NCI-H1105 treated with DMSO at 0.1 percent for 48 hours (cell line): ENCODE measurements at places on chromosomes 6 and 20.

DNA sequence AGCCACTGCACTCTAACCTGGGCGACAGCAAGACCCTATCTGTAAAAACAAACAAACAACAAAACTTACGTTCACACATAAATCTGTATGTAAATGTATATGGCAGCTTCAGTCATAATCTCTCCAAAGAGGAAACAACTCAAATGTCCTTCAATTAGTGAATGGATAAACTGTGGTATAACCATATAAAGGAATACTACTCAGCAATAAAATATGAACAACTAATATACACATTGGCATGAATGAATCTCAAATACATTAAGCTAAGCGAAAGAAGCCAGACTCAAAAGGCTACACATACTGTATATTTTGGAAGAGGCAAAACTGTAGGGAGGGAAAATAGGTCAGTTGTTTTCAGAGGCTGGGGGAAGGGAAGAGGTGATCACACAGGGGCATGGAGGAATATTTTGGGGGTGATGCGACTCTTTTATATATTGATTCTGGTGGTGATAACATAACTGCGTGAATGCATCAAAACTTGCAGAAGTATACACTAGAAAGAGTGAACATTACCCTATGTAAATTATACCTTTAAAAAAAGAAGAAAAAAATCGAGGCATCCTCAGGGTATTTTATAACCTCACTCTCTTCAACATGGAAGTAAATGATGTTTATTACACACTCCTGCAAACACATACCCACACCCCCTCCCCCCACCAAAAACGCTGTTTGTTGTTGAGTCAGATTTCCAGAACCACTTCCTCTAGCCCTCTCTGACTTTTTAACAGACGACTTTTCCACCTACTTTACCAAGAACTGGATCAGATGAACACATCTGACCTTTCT, 115.2 kb upstream of the RNF24 start:
- DNase-seq, result no peak

- no peak for DNase-seq
Measured at GRCh38 chr20:24747010-24747712, 201.9 kb upstream of the CST7 start.

DNA sequence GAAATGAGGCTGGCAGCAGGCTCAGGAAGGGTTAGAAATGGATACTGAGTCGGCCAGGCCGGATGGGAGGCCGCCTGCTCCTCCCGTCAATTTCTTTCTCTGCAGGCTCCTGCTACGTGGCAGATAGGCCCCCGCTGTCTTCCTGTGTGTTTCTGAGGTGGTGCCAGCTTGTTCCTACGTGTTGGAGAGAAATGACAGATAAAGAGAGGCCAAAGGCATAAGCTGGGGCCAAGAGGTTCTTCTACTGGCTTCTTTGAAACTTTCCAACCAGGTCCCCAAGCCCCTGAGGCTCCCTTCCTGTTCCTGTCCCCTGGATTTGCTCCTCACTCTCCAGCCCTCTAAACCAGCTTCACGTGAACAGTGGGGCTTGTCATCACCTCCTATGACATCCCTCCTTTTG, 76.8 kb downstream of the TCP11 start:
- DNase-seq, result no peak

GRCh38 chr20:15411781-15412180, 1074.4 kb upstream of the FLRT3 start:
- DNase-seq, result no peak

DNA sequence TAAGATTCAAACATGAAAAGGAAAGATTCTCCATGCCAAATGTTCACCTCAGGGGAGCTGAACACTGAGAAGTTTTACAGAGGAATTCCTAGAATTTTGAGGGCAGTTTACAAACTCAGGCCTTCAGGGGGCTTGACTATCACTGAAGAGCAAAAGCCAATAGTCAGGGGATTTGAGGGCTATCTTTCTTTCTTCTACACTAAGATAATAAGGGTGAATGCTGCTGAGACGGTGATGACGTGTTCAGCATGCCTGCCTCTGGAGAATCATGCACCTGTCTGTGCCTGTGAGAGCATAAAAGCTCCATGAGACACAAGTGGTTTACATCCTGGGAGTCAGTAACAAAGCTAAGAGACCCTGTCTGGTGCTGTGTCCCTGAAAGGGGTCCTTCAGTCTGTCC, 1085.6 kb downstream of the KIF16B start:
- DNase-seq, result no peak

- DNase-seq, result no peak
Measured at GRCh38 chr6:125923366-125923877, 33.1 kb upstream of the HINT3 start.

DNA sequence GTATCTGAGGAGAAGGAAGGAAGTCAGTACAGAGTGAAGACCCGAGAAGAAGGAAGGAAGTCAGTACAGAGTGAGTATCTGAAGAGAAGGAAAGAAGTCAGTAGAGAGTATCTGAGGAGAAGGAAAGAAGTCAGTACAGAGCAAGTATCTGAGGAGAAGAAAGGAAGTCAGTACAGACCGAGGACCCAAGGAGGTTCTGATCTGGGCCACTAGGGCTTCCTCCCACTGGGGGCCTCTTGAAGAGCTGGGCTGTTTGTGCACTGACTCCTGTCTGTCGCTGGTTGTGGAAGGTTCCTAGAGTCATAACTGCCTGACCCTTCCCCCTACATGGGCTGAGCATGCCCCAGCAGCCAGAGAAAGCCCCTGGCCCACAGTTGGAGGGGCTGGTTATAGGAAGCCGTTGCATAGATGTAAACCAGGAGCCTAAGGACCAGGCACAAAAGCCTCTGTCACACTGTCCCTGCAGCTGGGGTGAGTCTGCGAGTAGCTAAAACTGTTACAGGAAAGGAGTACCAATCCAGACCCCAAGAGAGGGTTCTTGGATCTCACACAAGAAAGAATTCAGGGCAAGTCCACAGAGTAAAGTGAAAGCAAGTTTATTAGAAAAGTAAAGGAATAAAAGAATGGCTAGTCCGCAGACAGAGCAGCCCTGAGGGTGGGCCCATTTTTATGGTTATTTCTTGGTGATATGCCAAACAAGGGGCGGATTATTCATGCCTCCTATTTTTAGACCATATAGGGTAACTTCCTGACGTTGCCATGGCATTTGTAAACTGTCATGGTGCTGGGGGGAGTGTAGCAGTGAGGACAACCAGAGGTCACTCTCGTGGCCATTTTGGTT, 395.9 kb downstream of the PREX1 start:
- DNase-seq, result no peak

GRCh38 chr6:130303431-130303830, 62.4 kb upstream of the TMEM200A start:
- DNase-seq, result no peak

DNA sequence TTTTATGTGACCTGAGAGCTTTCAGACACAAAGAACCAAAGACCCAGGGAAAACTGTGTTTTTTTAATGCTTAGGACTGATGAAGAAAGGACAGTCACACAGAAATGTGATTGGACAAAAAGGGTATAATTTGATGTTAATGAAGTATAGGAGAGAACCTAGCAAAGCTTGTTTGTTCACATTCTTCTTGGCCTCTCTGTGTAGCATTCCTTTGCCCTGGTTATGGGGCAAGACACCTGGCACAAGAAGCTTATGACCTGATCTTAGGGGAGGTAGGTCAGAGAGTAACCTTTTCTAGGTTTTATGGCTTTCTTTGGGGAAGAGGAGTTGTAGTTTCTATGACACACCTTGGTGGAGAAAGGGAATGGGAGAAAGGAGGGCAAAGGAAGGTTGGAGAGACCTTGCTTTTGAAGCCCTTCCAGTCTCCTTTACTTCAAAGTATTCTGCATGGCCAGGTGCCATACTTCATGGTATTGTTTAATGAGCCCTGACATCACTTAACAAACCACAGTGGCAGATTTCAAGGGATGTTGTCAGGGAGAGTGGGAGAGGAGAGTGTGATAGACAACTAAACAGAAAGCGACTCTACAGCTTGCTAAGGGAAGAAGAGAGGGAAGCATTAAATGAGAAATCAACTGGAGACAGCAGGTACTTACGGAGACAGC, 701.8 kb upstream of the FLRT3 start:
- DNase-seq, result peak; percentile 43

DNA sequence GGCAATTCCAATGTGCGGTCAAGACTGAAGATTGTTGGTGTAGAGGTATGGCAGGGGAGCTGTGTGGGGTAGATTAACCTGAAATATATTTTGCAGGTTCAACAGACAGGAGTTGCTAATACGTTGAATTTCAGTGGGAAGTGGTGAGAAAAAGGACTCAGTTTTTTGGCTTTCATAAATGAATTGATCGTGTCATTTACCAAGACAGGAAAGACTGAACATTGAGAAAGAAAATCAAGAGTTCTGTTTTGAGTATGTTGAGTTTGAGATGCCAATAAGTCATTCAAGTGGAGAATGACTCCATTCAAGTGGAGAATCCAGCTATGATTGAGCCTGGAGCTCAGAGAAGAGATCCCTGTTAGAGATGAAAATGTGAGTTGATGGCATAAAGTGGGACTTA, 31.1 kb downstream of the NFYA start:
- DNase-seq, result no peak

DNA sequence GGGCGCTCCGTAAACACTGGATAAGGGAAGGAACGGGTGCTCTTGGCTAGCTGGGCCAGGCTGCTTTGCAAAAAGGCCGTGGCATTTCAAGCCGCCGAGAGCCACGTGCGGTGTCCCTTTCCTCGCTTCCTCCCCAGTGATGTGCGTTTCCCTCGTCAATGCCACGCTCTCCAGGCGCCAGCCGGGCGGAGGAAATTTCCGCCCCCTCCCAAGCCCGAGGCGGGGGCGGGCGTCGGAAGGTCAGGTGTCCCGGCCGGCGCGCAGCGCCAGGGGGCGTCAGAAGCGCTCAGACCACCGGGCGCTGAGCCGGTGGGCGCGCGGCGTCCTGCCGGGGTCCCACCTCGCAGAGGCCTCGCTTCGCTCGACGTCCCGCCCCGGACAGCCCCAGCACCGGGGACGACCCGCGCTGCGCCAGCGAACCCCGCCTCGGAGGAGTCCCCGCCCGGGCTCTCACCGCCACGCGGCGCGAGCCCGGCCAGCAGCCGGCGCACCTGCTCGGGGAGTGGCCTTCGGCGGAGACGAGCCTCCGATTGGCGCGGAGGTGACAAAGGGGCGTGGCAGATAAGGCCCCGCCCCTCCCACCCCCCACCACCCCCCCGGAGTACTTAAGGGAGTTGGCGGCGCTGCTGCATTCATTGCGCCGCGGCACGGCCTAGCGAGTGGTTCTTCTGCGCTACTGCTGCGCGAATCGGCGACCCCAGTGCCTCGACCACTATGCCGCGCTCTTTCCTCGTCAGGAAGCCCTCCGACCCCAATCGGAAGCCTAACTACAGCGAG, at the start of gene SNAI1:
TSS of gene SNAI1 (plus strand) at position 635 of the 777 bp plus-strand sequence. CDS start at position 715, 80 bp downstream.
- DNase-seq, result peak; percentile 86

GRCh38 chr6:39366931-39367618, 44.6 kb upstream of the KCNK16 start:
- peak; percentile 27 for DNase-seq

GRCh38 chr6:168600381-168600780, 159.4 kb downstream of the SMOC2 start:
- no peak for DNase-seq

GRCh38 chr20:58829531-58829941, 21.2 kb downstream of the GNAS-AS1 start:
- no peak for DNase-seq

- DNase-seq, result no peak
Measured at GRCh38 chr6:15586503-15586902, 76.3 kb downstream of the DTNBP1 start.

DNA sequence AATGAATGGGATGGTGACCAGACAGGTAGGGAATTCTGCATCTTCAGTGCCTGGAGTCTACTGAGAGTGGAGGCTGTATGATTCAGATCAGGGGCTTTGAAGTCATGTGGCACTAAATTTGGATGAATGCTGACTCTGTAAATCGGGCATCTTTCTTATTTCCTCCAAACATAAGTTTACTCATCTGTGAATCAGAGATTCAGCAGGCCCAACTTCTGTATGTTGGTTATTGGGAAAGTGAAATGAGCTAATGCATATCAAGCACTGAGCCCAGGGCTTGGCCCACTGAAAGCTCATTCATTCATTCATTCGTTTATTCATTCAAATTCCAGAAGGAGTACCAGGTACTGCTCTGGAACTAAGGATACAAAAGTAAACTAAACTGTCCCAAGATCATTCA, 192.3 kb upstream of the RIN2 start:
- DNase-seq, result no peak

GRCh38 chr6:139249395-139249794, 42.4 kb downstream of the TXLNB start:
- DNase-seq, result no peak

GRCh38 chr20:63014710-63015109, 7.9 kb upstream of the BHLHE23 start:
- DNase-seq, result no peak
